Right hindlimb (tissue), 1 donor: ENCODE measurements at places on chromosomes 3 and 15.

GRCh38 chr15:100310513-100311153 is 31.1 kb downstream of the ADAMTS17 start:
- DNase-seq, result no peak

- no peak for DNase-seq
These were observed 40.5 kb downstream of the IMPG2 start for GRCh38 chr3:101279765-101280385.

GRCh38 chr3:195117978-195118581 is 152.9 kb downstream of the XXYLT1 start:
- no peak for DNase-seq

DNA sequence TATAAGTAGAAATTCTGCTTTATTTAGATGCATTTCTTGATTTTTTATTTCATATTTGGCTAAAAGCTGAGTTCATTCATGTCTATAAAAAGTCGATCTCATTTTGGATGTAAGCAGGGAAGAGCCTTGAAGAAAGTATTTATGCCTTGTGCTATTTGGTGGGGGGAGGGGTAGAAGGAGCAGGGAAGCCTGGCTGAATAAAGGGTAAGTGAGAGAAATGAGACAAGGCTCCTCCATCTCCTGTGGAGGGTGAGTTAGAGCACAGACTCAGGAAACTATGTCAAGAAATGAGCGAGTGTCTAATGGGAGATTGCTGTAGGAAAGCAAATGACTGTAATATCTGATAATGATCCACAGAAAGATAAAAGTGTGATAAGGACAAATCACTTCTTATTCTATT is 121.8 kb upstream of the ATP11B start:
- no peak for DNase-seq

DNA sequence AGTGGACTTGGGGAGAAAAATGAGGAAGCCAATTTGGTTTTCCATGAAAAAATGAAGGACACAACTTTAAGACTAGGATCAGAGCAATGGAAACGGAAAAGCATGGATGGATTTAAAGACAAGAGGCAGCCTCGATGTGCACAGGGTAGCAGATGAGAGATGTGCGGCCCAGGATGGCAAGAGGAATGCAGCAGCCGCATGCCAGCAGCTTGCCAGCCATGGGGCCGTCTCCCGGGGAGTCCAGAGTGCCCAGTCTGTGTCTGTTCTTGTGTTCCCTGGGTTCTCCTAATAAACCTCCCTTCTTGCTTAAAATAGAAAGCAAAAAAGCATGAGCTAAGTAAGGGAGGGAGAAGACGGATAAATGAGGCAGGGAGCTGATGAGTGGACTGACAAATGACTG is 68.0 kb upstream of the IQSEC1 start:
- DNase-seq, result no peak

DNA sequence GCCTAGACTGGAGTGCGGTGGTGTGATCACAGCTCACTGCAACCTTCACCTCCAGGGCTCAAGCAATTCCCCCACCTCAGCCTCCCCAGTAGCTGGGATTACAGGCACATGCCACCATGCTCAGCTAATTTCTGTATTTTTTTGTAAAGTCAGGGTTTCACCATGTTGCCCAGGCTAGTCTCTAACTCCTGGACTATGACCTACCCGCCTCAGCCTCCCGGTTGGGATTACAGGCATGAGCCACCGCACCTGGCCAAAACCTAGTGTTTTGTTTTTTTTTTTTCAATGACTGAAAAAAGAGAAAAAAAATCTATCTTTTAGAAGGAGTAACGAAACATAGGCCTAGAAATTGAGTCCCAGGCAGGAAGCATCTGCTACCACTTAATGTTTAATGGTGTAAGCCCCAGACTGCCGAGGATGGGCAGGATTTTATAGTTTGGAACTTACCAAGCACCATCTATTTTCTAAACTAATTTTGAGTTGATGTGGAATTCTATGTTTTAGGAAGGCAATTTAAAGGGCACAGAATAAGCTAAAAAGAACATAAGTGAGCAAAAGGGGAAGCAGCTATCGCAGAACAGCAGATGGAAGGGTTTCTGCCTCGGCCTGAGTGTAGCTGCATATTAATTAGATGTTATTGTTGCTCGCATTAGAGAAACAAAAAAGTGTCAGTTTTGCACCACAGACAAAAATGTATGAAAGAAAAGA is 24.2 kb upstream of the CA12 start:
- no peak for DNase-seq

DNA sequence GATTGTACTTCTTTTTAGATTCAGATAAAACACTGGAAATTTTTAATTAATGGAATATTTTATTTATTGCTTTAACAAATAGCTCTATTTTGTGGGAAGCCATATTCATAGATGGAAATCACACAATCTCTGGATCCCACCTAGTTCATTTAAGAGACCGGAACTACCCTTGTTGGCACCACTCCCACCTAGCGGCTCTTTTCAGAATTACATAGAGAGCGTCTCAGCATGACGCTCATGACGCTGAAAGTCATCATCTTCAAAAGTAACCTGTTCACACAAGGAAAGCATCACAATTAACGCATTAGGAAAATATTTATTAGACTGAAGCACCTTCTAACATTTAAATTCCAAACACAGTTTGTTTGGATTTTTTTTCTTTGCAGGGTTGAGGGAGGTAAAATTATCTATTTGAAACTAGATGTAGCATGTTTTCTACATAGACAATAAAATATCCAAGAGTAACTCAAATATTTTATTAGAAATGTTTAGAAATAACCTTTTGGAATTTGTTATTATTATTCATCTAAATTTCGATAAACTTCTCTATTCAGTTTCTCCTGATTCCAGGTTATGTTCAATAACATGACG is 214.9 kb upstream of the ARRDC4 start:
- DNase-seq, result no peak

DNA sequence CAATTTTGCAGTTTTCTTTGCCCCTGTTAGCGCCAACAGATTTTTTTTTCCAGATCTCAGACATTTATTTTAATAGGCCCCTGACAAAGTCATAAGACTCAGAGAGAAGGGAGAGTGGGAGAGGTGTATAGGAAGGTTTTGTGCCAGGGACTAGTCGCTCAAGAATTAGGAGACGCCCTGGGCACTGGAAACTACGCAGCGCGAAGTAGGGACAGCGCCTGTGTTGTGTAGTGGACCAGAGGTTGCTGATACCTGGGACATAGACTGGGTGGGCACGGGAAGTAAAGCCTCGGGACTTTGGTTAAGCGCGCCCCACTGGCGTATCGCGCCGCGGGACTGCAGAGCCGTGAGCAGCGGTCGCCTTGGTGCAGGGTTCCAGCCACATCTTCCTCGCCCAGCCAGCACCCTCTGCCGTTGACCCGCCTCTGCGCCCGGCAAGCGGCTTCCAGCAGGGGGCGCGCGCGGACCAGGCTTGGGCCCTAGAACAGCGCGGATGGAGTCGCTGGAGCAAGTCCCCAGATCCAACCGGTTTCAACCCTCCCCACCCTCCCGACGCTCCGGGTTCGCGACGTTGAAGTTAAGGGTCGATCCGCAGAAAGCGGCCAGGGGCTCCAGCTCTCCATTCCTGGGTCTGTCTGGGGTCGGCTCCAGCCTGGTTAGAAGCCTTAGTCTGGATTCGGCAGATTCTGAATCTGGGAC is 3.0 kb upstream of the ISLR2 start:
- peak; percentile 94 for DNase-seq

DNA sequence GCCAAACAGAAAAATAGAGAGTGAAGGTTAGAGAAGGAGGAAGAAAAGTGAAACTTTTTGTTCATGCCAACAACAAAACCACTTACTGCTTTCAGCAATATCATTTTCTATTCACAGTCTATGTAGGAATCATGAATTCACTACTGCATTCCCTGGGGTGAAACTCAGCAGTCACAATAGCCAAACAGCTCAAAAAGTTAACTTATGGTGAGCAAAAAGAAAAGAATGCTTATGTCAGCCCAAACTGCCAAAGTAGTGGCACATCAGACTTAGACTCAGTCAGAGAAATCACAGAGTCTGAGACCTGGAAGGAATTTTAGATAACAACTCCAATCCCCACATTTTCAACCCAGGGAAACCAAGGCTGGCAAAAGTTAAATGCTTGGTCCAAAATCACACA is 238.7 kb upstream of the TMCO5A start:
- no peak for DNase-seq

GRCh38 chr3:43968465-43968864 is 273.2 kb upstream of the TOPAZ1 start:
- DNase-seq, result no peak

DNA sequence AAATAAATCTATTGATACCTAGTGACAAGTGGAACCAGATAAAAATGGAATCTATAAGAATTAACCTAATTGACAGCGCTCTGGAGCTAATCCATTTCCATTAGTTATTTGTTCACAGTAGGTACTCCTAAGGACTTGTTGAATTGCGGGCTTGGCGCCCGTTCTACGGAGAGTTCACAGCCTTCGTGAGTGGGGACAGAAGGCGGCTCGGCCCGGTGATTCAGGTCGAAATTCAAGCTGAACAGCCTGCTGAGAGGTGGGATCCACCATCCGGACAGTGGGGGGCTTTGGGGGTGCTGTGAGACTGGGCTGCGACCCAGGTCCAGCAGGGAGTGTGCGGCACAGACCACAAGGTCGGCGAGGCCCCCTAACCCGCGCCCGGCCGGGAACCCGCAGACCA is 779 bp upstream of the CTNNB1 start:
- no peak for DNase-seq

DNA sequence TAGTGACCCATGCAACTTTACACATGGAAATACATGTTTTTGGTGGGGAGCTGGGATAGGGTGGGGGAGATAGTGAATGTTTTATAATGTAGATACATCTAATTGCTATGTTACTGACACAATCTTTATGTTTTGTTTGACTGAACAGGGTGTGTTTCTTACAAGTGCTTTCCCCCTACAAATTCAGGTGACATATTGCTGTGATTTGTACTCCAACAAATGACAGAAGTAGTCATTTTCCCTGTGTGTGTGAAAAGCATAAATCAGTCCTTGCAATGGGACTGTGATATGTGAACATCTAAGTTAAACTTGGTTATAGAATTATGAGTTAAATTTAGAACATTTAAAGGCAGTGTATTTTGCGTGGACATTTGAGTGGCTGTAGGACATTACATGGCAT is 27.3 kb downstream of the OTOL1 start:
- DNase-seq, result no peak

DNA sequence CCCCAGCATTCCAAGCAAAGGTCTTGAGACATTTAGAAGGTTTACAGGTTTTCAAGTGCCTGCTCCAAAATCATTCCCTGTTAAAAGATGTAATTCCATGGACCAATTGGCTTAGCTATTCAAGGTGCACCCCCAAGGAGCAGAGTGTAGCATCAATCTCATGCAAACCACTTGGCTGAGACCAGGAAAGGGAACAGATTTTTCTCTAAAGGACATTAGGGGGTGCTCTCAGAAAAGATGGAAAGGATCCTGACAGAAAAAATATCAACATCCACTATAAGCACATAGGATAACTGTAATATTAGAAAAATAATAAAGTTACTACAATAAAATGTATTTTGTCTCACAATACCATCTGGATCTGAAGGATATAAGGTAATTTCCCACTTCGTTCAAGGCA is 328.0 kb upstream of the CDIN1 start:
- no peak for DNase-seq

DNA sequence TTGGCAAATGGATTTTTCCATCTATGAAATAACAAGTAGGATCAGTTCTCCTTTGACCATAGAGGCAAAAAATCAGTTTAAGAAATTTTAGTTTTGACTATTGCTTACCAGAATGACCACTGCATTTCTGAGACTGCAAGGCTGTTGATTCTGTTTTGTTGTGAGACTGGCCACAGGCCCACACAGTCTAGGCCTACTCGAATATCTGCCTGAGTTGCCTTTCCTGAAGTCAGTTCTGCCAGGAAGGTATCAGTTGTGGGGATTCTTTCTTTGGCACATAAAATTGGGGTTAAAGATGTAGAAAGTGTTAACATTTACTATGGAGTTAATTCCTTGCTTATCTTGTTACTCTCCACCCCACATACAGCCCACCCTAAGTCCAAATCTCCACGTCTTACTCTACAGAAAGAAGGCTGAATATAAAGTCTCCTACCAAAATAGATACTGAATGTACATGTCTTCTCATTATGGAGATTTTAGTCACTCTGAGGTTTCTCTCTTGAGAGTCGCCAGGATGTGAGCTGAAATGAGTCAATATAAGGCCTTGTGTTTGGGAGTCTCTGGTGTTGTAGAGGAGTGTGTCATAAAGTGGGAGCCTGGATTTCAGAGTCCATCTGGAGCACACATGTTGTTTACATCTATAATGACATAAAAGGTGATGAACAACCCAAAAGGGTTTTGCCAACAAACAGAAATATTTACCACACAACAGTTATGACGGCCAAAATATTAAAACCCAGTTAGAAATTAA is 45.0 kb upstream of the WWTR1 start:
- no peak for DNase-seq

- peak; percentile 84 for DNase-seq
These were observed 3.2 kb downstream of the ANP32A start for GRCh38 chr15:68817304-68818065.

GRCh38 chr3:45552794-45553371 is 41.7 kb upstream of the LIMD1 start:
- DNase-seq, result no peak

DNA sequence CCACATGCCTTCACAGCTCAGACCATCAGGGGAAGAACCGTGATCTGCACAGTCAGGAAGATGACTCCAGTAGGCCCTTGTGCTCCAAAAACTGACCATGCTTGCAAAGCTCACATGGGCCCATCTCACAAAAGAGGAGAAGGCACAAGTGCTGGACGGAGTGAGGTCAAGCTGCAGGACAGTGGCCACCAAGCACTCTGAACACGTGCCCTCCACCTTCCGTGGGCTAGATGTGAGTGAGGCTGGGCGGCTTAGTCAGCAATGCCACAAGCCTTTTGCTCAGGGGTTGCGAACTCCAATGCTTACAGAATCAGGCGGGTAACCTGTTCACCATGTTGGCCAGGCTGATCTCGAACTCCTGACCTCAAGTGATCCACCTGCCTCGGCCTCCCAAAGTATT is 70.9 kb downstream of the SCN5A start:
- no peak for DNase-seq

DNA sequence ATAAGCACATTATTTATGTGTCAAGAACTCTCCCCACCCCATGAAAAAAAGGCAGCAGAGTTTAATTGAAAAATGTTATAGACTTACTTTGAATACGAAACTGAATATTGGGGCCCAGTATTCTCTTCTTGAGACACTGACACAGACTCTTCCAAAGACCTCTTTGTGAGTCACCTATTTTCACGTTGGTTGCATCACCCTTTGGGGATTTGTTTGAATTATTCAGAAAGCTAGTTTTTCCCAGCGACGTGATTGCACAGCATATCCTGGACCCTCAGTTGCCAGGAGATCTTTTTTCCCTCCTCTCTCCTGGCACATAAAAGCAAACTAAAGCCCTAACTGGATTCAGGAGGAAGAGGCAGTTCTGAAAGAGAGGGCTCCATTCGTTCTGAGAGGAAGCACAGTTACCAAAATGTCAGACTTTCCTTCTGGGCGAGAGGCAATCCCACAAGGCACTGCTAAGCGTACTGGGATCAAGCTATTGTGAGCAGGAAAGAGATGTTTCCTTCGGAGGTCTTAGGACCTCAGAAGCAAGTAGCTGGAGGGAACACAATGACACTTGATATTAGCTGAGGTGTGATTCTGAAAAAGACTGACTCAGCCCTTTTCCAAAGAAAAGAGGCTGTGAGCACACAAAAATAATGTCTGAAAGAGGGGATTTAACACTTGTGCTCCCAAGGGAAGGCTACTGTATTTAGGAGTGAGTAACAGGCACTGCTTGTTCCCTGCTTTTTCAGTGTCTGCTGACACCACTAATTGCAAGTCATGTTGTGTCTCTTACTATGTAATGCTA is 65.8 kb upstream of the CADPS start:
- DNase-seq, result no peak

- no peak for DNase-seq
These were observed 69.1 kb downstream of the PEX5L start for GRCh38 chr3:179967622-179968021.

- DNase-seq, result no peak
These were observed 32.9 kb upstream of the SKOR1 start for GRCh38 chr15:67792250-67792942.
